Psoas muscle (tissue), 8 donors: ENCODE measurements at places on chromosomes 1 and 21. TPM values are rescaled to one million over a fixed set of nuclear protein-coding genes. Genes with fewer than 3 reads are reported as not detected.

GRCh38 chr1:99737016-99737415, 29.4 kb downstream of the FRRS1 start:
- no peak for DNase-seq

DNA sequence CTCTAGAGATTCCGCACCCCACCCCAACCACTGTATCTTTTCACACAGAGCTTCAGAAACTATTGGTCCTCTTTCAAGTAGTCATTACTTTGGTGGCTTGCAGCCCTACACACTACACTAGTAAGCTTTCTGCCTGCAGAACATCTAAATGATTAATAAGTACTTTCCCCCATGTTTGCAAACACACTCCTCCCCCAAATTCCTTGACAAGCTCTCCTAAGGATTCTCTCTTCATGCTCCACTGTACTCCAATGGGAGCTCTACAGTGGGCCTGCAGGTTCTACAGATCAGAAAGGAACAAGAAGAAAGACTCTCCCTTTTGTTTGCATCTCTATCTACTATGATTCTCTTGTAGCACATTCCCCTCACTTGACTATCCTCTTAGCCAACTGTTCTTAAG, 16.3 kb upstream of the NUF2 start:
- no peak for DNase-seq

- DNase-seq, result no peak
Measured at GRCh38 chr21:45821998-45822397, 159.6 kb upstream of the COL6A1 start.

The PLA2G2D gene
- not detected for polyA plus RNA-seq
